GM12878 (cell line): ENCODE measurements at places on chromosomes 2 and 18. TPM values are rescaled to one million over a fixed set of nuclear protein-coding genes. Genes with fewer than 3 reads are reported as not detected.

GRCh38 chr18:5417342-5417741 is 121.8 kb upstream of the ZBTB14 start:
- no peak for DNase-seq
- H3K27me3 ChIP-seq: 0 out of 2 replicates have a peak, but pooled peaks cover 2% of the 10 kb centered on the region
- no peak overlapping the region for H3K4me3 ChIP-seq

GRCh38 chr18:30361864-30362540 is 680.5 kb downstream of the DSC3 start:
- DNase-seq: no peak
- no peak overlapping the region for H3K27ac ChIP-seq
- no peaks in the 10 kb centered on the region for H3K36me3 ChIP-seq
- H3K4me1 ChIP-seq: no peaks in the 10 kb centered on the region
- no peak overlapping the region for H3K4me3 ChIP-seq

DNA sequence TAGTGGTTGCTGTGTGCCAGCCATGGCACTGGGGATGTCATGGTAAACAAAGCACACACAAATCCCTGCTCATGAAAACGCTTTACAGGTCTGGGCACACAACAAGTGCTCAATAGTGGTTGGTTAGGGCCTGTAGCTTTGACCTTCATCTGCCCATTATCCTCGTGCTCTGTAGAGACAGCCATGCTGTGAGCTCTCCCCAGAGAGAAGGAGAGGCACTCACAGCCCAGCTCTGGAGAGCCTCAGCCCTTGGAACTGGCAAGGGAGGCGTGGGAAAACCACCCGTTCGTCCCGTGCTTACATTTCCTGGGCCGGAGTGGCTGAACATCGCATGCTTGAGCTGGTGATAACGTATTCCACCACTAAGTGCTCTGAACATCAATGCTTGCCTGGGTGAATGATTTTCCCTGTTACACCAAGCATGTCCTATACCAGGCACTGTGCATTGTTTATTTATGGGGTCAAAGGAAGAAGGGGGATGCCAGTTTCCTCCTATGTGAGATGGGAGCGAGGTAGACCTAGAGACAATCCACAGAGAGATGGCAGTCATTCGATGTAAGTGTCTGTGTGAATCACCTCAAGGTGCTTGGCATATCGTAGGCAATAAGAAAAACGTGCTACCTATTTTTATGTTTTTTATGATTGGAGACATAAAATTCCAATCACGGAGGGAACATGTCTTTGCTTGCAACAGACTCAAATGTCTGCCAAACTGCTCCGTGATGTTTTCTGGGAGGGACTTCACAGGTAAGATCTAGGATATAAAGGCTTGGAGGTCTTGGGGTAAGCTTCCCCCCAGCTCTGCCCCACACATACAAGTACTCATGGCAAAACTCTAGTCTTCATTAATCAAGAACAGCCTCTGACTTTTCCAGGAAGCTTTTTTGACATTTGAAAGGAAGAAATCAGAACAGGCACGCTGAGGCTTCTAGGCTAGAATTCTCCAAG is 75.5 kb downstream of the DDX1 start:
- H3K27ac ChIP-seq: no peak overlapping the region
- H3K36me3 ChIP-seq: no peaks in the 10 kb centered on the region
- no peak for DNase-seq

DNA sequence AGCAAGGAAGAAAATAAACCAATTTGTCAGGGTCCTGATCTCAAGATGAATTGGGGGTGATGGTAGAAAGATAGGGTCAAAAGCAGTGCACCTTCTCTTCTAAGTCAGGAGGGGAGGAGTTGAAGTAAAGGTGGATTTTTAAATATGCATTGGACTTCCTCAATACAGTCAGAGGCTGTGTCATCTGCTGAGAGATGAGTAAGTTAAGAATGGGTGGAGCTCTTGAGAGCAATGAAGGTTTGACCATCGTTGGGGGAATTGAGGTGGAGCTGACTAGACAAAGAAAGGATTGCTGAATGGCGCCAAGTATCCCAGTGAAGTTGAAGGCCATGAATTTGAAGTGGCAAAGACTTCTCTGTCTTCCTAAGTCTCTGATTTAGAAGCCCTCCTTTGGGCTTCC is 18.4 kb upstream of the CPO start:
- H3K27ac ChIP-seq: no peak overlapping the region
- no peaks in the 10 kb centered on the region for H3K4me1 ChIP-seq
- H3K27me3 ChIP-seq: no peaks in the 10 kb centered on the region
- no peak overlapping the region for H3K4me3 ChIP-seq
- no peak for DNase-seq

- H3K27ac ChIP-seq: no peak overlapping the region
- no peak for DNase-seq
- no peaks in the 10 kb centered on the region for H3K4me1 ChIP-seq
- no peaks in the 10 kb centered on the region for H3K36me3 ChIP-seq
- no peak overlapping the region for H3K4me3 ChIP-seq
Observed at GRCh38 chr2:43325107-43325811, 98.9 kb upstream of the ZFP36L2 start.

- peaks cover 1% of the 10 kb centered on the region; the same call in 1 of the 2 replicates for H3K27me3 ChIP-seq
- no peak overlapping the region for H3K4me3 ChIP-seq
- no peak for DNase-seq
- no peak overlapping the region for H3K27ac ChIP-seq
- no peaks in the 10 kb centered on the region for H3K36me3 ChIP-seq
Observed at GRCh38 chr2:55970500-55970899, 46.9 kb upstream of the EFEMP1 start.

- H3K27ac ChIP-seq: no peak overlapping the region
- DNase-seq: no peak
- no peaks in the 10 kb centered on the region for H3K4me1 ChIP-seq
- no peak overlapping the region for H3K4me3 ChIP-seq
Observed at GRCh38 chr2:225937625-225938187, 538.2 kb downstream of the NYAP2 start.

- H3K4me3 ChIP-seq: no peak overlapping the region
- no peak overlapping the region for H3K27ac ChIP-seq
- H3K36me3 ChIP-seq: no peaks in the 10 kb centered on the region; the same call in 1 of the 2 replicates
- no peaks in the 10 kb centered on the region for H3K27me3 ChIP-seq
- H3K4me1 ChIP-seq: no peaks in the 10 kb centered on the region
Observed at GRCh38 chr2:200414367-200414766, 95.5 kb downstream of the KCTD18 start.

DNA sequence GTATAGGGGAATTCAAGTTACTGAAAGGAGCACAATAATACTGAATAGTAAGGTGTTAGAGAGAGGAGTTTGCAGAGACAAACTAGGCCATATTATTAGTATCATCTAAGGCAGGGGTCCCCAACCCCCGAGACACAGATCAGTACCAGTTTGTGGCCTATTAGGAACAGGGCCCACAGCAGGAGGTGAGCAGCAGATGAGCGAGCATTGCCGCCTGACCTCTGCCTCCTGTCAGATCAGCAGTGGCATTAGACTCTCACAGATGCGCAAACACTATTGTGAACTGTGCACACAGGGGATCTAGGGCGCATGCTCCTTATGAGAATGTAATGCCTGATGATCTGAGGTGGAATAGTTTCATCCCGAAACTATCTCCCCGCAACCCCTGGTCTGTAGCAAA is 41.8 kb upstream of the TMEM200C start:
- H3K27me3 ChIP-seq: no peaks in the 10 kb centered on the region
- no peak overlapping the region for H3K4me3 ChIP-seq
- H3K36me3 ChIP-seq: no peaks in the 10 kb centered on the region
- no peaks in the 10 kb centered on the region for H3K4me1 ChIP-seq

- no peaks in the 10 kb centered on the region for H3K36me3 ChIP-seq
- DNase-seq: no peak
- no peak overlapping the region for H3K4me3 ChIP-seq
Observed at GRCh38 chr2:21230140-21230539, 106.4 kb downstream of the TDRD15 start.

DNA sequence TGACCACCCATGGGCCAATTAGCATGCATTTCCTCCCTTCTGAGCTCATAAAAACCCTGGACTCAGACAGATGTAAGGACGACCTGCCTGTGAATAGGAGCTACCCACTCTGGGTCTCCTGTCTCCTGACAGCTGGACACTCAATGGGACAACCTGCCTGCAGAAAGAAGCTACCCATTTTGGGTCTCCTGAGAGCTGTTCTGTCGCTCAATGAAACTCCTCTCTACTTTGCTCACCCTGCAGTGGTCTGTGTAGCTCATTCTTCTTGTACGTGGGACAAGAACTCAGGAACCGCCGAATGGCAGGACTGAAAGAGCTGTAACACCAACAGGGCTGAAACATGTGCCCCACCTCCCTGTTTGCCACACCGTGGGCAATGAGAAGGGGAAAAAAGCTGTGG is 60.3 kb upstream of the DYNC1I2 start:
- no peak overlapping the region for H3K4me3 ChIP-seq
- no peak overlapping the region for H3K27ac ChIP-seq
- no peaks in the 10 kb centered on the region for H3K4me1 ChIP-seq
- no peak for DNase-seq
- no peaks in the 10 kb centered on the region for H3K27me3 ChIP-seq
- no peaks in the 10 kb centered on the region for H3K36me3 ChIP-seq

- no peak for DNase-seq
- H3K27ac ChIP-seq: no peak overlapping the region
- H3K4me1 ChIP-seq: peaks cover 5% of the 10 kb centered on the region; the same call in 1 of the 2 replicates
- H3K4me3 ChIP-seq: no peak overlapping the region
- H3K27me3 ChIP-seq: peaks cover 11% of the 10 kb centered on the region
Observed at GRCh38 chr2:86806059-86806857, 15.5 kb upstream of the CD8A start.

- DNase-seq: no peak
- no peaks in the 10 kb centered on the region for H3K36me3 ChIP-seq
- H3K4me3 ChIP-seq: no peak overlapping the region
- no peaks in the 10 kb centered on the region for H3K4me1 ChIP-seq
- H3K27me3 ChIP-seq: no peaks in the 10 kb centered on the region
Observed at GRCh38 chr18:36757991-36758390, 70.8 kb downstream of the TPGS2 start.

DNA sequence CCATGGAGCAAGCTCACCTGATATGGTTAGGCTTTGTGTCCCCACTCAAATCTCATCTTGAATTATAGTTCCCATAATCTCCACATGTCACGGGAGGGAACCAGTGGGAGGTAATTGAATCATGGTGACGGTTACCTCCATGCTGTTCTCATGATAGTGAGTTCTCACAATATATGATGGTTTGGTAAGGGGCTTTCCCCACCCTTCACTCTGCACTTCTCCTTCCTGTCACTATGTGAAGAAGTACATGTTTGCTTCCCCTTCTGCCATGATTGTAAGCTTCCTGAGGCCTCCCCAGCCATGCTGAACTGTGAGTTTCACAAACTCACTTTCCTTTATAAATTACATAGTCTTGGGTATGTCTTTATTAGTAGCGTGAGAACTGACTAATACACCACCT is 435.7 kb upstream of the ID2 start:
- DNase-seq: no peak
- peaks cover 13% of the 10 kb centered on the region for H3K4me1 ChIP-seq
- no peaks in the 10 kb centered on the region for H3K27me3 ChIP-seq
- H3K36me3 ChIP-seq: no peaks in the 10 kb centered on the region
- no peak overlapping the region for H3K4me3 ChIP-seq

- peaks cover 4% of the 10 kb centered on the region; the same call in 1 of the 2 replicates for H3K27me3 ChIP-seq
- no peaks in the 10 kb centered on the region for H3K36me3 ChIP-seq
- H3K4me3 ChIP-seq: no peak overlapping the region
- no peak for DNase-seq
- H3K4me1 ChIP-seq: no peaks in the 10 kb centered on the region; the same call in 1 of the 2 replicates
Observed at GRCh38 chr2:218003981-218004419, 1.2 kb upstream of the TNS1 start.

DNA sequence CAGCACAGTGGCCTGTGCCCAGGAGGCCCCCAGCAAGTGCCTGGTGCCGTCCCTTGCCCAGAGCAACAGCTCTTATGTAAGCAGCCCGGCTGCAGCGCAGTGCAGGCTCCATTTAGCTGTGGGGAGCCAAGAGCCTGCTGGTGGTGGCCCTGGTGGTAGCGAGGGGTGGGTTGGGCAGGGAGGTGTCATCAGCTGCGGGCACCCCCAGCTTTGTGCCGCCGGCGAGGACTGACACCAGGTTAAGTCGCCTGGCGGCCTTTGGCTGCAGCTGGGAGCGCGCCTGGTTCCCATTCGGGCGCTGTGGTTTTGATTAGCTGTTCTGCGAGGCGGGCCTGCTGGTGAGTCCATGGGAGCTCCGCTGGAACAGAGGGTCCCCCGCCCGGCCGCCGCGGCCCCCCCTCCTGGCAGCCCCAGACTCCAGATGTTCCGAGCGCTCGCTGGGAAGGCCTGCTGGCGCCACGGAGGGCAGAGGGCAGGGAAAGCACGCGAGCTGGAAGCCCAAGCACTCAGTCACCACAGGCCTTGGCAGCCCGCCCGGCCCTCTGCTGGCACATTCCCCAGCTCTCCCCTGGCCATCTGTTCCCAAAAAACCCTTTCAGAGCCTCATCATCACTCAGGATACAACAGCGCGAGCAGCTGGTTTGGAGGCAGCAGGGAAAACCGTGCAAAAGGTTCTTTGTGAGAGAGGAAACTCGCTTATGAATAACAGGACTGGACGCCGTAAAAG is 18.4 kb downstream of the ATOH8 start:
- DNase-seq: no peak
- H3K27me3 ChIP-seq: peaks cover 2% of the 10 kb centered on the region
- H3K4me3 ChIP-seq: no peak overlapping the region
- no peak overlapping the region for H3K27ac ChIP-seq
- no peaks in the 10 kb centered on the region for H3K4me1 ChIP-seq

- H3K4me3 ChIP-seq: no peak overlapping the region
- no peak for DNase-seq
- H3K36me3 ChIP-seq: no peaks in the 10 kb centered on the region
- no peaks in the 10 kb centered on the region for H3K27me3 ChIP-seq
- H3K27ac ChIP-seq: no peak overlapping the region
Observed at GRCh38 chr2:39547811-39548719, 111.0 kb upstream of the MAP4K3 start.

AMER3 gene
- total RNA-seq: not detected in 2 replicates

GAD1 gene
- 0.43 and 0.62 TPM in 2 replicates for total RNA-seq

MYL12B gene
- total RNA-seq: 179 and 195 TPM in 2 replicates

ANKRD30BL gene
- 0.05 TPM in 1 of 2 replicates, not detected in the other for total RNA-seq

ALPP gene
- total RNA-seq: not detected in 2 replicates

CIDEA gene
- total RNA-seq: not detected in 2 replicates

GCG gene
- 0.29 TPM in 1 of 2 replicates, not detected in the other for total RNA-seq

TMEM247 gene
- not detected in 2 replicates for total RNA-seq

PSTPIP2 gene
- 21.2 and 23.5 TPM in 2 replicates for total RNA-seq

CD8B gene
- 0.21 TPM in 1 of 2 replicates, not detected in the other for total RNA-seq

MERTK gene
- total RNA-seq: 0.37 and 1.0 TPM in 2 replicates
